ENCODE measurements at places on chromosomes 3 and 15.

- DNase-seq = no peak
These were observed 184.1 kb downstream of the FOXP1 start for GRCh38 chr3:71399478-71399877.

DNA sequence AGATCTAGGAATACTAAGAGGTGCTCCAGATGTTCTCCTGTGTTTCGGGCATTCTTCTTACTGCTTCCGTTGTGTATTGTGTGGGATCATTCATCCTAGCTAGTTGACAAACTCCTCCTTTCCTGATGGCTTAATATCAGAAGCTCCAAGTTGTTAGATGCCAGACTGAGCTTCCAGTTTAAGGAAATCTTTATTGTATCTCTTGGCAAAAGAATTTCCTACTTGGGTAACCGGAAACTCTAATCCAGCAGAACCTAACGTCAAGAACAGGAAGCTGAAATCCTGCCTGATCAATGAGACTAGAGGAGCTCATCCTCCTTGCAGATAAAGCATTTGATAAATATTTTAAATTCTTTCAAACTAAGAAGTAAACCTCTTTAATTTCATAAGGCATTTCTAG, 27.7 kb upstream of the MYH15 start:
- DNase-seq = no peak

GRCh38 chr3:114133947-114134346, 44.9 kb downstream of the DRD3 start:
- DNase-seq = no peak

GRCh38 chr3:196517919-196518318, 2.8 kb upstream of the SMCO1 start:
- no peak for DNase-seq

DNA sequence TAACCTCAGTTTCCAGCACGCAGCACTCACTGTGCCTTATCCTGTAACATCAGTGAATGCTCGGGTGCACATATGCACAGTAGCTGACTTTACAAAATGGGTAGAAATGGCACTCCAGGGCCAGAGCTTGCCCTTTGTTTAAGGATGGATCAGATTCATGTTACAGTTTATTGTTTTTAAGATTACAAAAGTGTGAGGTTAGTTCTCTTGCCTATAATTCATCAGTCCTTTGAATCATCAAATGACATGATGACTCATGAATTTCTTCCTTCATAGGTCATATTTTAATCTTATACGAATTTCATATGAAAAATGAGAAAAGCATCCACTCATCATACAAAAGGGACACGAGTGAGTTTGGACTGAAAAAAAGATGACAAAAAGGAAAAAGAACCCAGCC, 545.3 kb downstream of the GBE1 start:
- no peak for DNase-seq

DNA sequence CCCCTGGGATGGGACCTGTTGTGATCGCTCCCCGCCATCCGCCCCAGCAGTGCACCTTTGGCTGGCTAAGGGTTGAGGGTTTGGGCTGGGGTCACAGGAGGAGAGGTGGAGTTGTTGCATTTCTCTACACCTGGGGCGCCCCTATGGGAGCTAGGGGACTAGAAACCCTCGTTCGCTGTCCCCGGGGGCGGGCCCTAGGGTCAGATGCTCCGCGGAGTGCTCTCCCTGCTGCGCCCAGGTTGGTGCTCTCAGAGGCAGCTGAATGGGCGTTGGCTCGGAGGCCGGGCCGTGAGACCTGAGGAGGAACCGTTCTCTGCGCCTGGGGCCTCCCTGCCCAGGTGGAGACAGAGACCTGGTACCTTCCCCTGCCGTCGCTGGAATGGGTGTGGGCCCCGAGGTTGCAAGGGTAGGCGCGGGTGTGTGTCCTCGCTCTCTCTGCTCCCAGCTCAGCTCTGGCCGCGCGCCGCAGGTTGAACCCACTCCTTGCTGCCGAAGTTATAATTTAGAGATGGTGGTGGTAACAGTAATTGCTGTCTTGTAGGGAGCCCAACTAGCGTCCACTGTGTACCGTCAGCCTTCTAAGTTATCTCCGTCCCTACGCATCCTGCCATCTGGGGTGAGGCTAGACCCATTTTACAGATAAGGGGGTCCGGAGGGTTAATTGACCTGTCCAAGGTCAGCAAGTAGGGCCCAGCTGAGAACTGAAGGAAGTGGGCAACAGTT, 965 bp downstream of the FLNB start:
- no peak for DNase-seq

DNA sequence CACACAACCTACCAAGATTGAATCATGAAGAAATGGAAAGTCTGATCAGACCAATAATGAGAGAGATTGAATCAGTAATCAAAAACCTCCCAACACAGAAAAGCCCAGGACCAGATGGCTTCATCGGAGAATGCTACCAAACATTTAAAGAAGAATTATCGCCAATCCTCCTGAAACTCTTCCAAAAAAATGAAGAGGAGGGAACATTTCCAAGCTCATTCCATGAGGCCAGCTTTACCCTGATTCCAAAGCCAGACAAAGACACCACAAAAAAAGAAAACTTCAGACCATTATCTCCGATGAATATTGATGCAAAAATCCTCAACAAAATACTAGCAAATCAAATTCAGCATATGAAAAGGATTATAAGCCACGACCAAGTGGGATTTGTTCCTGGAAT, 94.1 kb downstream of the SENP2 start:
- DNase-seq = no peak

DNA sequence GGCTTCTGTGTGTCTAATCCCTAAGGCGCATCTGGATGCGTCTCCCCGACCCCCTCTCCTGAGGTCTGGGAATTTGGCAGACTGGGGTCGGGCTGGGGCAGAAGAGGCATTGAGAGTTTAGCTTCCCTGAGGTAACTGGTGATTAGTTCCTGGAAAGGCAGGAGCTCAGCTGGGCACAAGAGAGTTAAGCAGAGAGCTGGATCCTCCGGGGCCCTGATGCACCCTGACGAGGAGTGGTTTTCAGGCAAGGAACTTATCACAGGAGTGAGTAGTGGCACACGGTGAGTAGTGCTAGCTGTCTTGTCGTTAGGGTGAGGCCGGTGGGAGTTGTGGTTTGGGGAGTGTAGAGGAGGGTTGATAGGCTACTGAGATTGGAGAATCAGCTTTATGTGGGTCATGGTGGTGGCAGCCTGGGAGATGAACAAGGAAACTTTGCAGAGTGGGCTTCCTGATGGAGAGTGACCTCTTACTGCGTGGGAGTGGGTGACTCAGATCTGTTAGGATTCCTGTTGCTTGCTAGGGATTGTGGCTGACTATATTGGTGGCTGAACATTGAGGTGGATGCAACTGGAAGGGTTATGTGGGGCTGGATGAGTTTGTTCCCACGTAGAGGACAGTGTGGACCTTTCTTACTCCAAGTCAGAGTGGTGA, 897 bp downstream of the RAD54L2 start:
- DNase-seq = peak; percentile 42

DNA sequence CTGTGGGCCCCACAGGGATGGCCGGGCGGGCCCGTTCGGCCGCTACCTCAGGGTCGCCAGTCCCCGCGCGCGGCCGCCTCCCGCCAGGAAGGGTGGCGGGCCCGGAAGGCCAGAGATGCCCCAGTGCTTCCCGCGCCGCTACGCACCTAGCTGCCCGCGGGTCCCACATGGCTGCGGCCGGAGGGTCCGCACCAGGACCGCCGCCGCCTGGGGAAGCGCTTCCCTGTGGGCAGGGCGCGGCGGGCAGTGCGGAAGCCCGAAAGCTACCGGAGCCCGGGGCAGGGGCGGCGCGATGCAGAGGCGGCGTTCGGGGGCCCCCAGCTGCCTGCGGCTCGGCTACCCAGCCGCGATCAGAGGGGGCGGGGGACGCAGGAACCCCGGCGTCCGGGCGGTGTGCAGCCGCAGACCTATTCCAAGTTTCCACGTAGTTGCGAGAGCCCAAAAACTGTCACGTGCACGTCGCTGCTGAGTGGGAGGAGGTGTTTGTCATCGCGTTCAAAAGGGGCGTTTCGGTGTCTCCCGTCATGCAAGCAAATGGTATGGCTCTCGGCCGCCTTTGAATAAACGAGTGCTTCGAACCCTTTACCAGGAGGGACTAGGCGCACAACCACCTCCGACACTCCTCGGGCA, at the start of gene TRANK1:
TRANK1 (minus strand) TSS at position 414 of the 630 bp plus-strand sequence; CDS start at position 169, 245 bp downstream.
- peak; percentile 68 for DNase-seq

DNA sequence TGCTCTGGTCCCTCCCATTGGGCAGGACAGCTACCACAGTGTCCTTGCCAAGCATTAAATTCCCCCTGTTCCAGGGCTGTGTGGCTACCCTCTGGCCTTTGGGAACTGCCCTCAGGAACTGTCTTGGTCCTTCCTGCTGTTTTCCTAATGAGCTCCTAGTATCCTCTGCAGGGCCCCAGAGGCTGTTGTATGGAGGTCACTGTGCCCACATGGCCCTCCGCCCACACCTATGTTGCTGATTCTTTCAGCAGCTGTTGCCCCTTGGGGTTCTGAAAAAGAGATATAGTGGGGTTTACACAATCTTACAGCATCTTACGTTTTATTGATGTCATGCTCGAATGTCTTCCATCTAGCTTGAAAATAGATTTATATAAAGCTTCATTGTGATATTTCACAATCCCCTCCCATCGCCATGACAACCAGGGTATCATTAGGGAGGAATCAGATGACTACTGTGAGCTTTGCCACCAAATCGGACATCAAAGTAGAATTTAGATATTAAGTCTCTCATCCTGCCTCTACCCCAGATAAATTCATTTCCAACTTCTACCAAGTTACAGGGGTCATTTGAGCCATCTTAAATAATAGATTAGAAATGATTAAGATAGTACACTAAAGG, 97.1 kb upstream of the NR2E3 start:
- no peak for DNase-seq

DNA sequence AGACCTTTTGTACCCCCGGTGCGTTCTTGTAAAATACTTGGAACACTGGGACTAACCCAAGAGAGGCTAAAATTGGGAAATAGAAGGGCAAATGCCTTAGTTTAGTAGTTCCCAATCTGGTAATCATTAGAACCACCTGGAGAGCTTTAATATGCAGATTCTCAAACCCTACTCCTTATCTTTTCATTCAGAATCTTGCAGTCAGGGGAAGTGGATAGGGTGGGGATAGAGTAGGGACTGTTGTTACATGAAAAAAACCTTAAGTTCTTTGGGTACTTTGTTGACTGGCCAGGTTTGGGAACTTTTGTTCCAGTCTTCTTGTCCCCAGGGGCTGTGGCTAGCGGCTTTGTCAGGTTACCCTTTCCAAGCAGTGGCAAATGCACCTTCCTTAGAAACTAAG, 15.9 kb downstream of the MAPKBP1 start:
- DNase-seq = no peak
